ENCODE measurements at places on chromosomes 4 and X. TPM values are rescaled to one million over a fixed set of nuclear protein-coding genes. Genes with fewer than 3 reads are reported as not detected.

The CTAG2 gene
- total RNA-seq, result not detected

The SORCS2 gene
- 4.1 TPM for total RNA-seq

The NPY2R gene
- 1.2 TPM for total RNA-seq

The TRPC3 gene
- total RNA-seq, result 9.7 TPM

The NAP1L2 gene
- total RNA-seq, result 33.4 TPM

The PCSK1N gene
- total RNA-seq, result 48.7 TPM

The MAGEE2 gene
- total RNA-seq, result 4.4 TPM

The NXF2 gene
- total RNA-seq, result not detected

The SASH3 gene
- total RNA-seq, result 0.62 TPM

The STEEP1 gene
- 28.1 TPM for total RNA-seq

The CCKAR gene
- not detected for total RNA-seq

The NUP54 gene
- 162 TPM for total RNA-seq

The SYN1 gene
- 17.5 TPM for total RNA-seq

The JADE3 gene
- total RNA-seq, result 10.5 TPM

The CFI gene
- 3.1 TPM for total RNA-seq

The SATL1 gene
- total RNA-seq, result 1.2 TPM

The MORC4 gene
- total RNA-seq, result 6.6 TPM

The LETM1 gene
- total RNA-seq, result 92.3 TPM

The TCEAL9 gene
- 36.5 TPM for total RNA-seq

The PASD1 gene
- not detected for total RNA-seq

The CXCL5 gene
- 0.16 TPM for total RNA-seq

The SEPSECS gene
- 14.8 TPM for total RNA-seq

The DMRTC1 gene
- not detected for total RNA-seq

All from occipital lobe (tissue), 3 donors.